ENCODE measurements at places on chromosomes 4 and X.

DNA sequence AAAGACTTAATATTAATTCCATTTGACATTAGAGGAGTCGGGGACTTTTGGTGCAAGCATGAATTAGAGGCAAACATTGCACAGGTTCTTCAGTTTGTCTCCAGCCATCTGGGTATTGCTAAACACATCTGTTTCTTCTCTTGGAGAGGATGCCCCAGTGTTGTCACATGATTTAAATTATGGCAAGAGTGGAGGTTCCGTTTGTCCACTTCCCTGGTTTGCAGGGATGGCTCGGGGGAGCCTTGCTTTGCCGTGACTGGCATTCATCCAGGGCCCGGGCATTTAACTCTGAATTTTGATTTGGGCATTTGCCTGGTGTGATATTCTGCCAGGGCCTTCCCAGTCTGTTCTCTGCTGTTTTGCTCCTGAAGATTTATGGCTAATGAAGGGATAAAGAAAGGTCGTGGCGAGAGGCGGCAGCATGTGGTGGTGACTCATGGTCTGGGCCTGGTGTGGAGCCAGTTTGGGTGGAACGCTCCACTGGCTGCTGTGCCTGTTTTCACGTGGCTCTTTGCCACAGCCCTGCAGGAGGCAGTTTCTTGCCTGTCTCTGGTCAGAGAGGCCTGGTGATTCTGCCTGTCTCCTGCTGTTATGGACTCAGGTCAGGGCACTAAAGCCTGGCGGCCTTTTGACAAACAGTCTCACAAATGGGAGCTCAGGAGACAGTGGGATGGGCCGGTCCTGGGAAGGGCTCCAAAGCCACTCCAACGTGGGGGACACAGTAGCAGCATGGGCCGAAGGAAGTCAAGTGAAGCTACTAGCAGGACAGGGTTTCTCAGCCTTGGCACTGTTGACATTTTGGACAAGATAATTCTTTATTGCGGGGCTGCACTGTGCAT lies 99.4 kb upstream of the PGRMC2 start:
- DNase-seq = no peak

DNA sequence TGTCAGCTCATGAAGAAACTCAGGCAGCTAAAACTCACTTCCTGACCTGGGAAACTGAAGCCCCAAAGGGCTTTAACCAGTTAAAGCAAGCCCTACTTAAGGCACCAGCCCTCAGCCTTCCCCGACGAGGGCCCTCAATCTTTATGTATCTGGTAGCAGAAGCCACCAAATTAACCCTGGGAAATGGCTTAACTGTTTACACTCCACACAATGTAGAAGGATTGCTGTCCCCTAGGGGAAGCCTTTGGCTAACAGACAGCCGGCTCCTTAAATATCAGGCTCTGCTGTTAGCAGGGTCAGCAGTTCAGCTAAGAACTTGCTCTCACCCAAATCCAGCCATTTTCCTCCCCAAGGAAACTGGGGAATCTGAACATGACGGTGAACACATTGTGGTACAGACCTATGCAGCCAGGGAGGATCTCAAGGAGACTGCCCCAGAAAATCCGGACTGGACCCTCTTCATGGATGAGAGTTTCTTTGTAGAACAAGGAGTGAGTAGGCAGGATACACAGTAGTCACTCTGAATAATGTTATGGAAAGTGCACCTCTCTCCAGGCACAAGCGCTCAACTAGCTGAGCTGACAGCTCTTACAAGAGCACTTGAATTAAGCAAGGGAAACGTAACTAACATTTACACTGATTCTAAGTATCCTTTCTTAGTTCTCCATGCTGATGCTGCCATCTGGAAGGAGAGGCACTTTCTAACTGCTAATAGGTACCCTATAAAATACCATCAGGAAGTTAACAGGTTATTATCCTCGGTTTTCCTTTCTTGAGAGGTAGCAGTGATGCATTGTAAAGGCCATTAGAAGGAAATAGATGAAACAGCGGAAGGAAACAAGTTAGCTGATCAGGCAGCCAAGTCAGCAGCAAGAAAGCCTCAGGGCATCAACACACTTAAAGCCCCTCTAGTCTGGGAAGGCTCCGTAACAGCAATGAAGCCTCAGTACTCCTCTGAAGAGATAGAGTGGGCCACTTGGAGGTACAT lies 9.6 kb upstream of the NAF1 start:
- no peak for DNase-seq

GRCh38 chr4:125350470-125351135 lies 35.8 kb downstream of the FAT4 start:
- no peak for DNase-seq

- no peak for DNase-seq
Observed at GRCh38 chr4:121706595-121707021, 9.8 kb upstream of the ANXA5 start.
